Motor neuron (in vitro differentiated cells): ENCODE measurements at places on chromosomes 2 and 18.
A peak's percentile ranks its signal among the peaks of the same experiment; 100 is the strongest.

- ATAC-seq: peak; percentile 30
These were observed 146.6 kb upstream of the REV1 start for GRCh38 chr2:99636144-99637034.

GRCh38 chr18:34729264-34729663, 19.2 kb downstream of the DTNA start:
- ATAC-seq: peak; percentile 56

DNA sequence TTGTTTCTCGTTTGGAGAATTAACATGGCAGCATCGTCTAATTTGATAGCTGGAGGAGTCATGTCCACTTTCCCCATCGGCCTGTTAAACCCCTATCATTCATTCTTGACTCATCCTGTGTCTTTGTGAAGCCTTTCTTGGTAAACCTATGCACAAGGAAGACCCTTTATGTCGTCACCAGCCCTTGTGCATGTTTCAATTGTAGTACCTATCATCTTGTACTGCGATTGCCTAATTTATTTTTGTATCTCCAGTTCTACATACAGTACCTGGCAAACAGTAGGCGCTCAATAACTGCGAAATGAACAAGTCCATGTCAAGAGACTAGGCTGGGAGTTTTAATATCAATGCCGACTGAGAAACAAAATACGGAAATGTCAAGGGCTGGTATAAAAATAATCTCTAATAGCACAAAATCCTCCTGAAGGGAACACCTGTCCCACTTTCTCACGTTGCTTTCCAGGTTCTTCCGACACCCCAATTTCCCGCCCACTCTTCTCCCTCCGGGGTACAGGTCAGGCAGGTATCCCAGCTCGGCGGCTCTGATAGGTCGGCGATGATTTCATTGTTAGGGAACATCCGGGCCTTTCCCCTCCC, 1.3 kb upstream of the PPM1B start:
- ATAC-seq: no peak

- no peak for ATAC-seq
These were observed 59.9 kb upstream of the REG3A start for GRCh38 chr2:79219383-79219988.

DNA sequence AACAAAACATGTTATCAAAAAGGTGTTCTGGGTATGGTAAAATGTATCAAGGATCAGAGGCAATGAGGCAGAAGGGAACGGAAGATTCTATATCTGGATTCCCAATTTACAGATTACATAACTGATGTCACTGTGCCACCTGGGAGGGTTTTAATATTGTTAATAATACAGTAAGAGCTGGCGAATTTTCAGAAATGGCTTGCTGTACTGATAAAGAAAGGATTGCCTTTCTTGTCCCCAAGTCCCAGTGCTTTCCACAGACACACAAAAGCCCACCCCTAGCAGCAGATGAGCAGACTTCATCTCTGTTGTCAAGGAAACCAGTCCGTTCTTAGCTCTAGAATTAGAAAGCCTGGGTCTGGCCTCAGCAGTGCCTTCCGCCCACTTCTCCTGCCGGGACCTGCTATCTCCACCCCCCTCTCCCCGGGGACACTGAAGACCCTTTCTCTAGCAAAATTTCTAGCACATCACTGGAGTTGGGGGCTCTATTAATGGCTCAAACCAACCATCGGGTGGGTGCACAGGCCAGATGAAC, 34.3 kb downstream of the ADD2 start:
- peak; percentile 75 for ATAC-seq

DNA sequence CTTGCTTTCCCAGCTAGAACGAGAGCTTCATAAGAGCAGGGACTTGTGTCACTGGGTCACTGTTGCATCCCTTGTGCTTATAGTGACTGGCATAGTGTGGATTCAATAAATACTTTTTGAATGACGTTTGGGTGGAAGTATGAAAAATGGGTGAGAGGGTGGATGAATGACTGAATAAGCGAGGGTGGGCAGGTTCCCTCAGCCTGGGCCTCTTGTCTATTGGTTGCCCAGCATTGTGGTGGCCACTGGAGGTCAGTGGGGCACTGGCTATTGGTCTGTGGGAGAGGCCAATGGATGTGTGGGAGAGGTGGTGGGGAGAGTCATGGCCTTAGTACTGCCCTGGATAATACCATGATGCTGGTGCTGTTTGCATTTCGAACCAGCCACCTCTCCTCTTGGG, 93.8 kb upstream of the SKOR2 start:
- ATAC-seq: no peak

- ATAC-seq: no peak
These were observed 24.6 kb upstream of the RPL31 start for GRCh38 chr2:100977511-100977910.

DNA sequence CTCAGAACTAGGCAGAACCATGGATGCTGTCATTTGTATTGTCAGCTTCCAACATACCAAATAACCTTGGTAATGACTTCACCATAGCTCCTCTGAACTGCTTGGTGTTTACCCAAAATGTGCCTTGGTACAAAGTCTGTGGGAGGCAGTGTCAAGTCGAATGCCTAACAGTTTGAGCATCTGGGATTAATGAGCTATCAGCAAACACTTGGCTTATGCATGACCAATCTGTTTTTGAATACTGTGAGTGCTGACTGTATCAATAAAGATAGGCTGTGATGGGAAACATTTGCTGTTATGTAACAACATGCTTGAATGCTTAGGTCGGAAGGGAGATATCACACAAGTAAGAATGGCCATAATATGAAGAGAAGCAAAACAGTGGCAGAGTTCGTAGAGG, 455.4 kb downstream of the CMPK2 start:
- no peak for ATAC-seq

DNA sequence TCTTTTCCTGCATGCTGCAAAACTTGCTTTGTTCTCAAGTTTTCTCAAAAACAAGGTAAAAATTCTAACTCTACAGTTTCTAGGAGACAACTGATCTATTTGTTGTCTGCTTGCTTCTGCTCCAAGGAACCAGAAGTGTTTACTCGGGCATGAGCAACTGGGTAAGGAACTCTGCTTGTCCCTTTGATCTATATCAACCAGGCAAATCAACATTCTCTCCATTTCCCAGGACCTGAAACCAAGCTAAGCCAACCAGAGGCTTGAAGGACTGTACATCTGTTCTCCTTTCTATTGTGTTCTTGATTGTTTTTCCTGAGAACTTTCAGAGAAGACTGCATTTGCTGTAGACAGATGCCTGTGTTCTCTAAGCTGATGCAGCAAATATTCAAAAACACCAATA, 335.0 kb upstream of the KCNH7 start:
- no peak for ATAC-seq

- no peak for ATAC-seq
These were observed 61.3 kb downstream of the DDX18 start for GRCh38 chr2:117875786-117876185.

- ATAC-seq: no peak
These were observed 5.9 kb upstream of the STARD7 start for GRCh38 chr2:96214554-96214953.

- no peak for ATAC-seq
These were observed 170.6 kb downstream of the DLGAP1 start for GRCh38 chr18:4284528-4284927.

DNA sequence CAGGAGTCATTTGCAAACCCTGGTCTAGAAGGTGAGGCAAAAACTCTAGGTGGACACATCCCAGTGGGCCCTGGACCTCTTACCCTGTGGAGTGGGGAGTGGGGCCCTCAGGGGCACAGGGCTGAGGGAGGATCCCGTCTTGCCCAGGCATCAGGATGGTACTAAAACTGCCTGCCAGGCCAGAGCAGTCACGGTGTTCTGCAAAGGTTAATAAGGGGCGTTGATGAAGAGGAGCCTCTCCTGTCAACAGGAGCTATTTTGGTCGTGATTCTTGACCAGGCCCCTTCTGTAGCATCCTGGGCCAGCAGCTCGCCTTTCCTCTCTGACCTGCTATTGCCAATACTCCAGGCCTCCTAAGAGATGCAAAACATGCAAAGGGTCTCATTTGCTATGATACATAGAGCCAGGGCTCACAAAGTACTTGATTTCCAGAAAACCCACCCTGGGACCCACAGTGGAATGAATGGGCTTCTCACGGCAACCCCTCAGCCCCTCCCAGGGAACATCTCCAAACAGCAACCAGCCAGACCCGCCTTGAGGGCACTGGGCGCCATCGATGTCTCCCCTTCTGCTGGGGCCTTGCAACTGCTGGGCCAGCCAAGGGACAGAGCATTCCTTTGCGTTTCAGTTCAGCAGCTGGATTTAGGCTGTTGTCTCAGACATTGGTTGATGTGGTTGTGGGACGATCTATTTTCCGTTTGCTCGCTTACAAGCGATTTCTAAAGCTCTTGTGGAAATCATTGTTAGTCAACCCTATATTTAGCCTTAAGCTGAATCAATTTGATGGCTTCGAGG, 111.1 kb downstream of the PDCL3 start:
- ATAC-seq: no peak

DNA sequence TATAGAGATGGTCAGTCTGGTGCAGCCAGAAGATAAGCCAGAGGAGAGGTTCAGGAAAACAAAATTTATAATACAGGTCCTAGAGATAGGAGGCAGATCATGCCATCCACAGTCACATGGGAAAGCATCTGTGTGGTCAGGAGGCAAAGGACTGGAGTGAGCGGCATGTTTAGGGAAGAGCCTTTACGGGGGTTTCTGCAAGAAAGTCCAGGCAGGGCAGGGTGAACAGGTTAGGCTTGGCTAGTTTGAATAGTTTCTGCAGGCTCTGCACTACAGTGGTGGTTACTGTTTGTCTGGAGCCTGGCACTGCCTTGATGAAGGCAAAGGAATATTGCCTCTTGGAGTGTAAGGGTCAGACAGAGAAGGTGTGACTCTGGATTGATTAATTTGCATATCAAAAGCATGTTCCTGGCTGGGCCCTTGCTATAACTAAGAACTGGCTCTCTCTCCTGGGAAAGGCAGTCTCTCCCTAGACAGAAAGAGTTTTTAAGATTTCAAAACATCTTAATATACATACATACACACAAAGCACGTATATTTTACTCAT, 1034.7 kb upstream of the CHAC2 start:
- ATAC-seq: no peak

- no peak for ATAC-seq
These were observed 160.4 kb upstream of the PID1 start for GRCh38 chr2:229431327-229431954.

- peak; percentile 78 for ATAC-seq
These were observed 44.6 kb downstream of the KDM3A start for GRCh38 chr2:86485802-86486201.

DNA sequence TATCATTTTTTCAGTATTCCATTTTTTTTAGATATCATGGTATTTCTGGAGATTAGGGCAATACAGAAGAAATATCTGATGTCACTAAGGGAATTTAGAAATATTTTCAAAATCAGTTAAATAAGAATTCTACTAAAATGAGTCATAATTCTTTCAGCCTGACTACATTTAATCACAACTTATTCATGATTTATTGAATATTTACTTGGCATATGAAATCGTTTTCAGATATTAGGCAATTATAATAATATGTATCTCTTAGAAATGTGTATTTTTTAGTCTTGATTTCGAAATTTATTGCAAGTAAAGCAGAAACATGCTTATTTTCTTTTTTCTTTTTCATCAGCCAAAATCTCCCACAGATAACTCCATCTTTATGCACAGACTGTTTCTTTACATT, 142.2 kb downstream of the CCDC102B start:
- ATAC-seq: no peak

DNA sequence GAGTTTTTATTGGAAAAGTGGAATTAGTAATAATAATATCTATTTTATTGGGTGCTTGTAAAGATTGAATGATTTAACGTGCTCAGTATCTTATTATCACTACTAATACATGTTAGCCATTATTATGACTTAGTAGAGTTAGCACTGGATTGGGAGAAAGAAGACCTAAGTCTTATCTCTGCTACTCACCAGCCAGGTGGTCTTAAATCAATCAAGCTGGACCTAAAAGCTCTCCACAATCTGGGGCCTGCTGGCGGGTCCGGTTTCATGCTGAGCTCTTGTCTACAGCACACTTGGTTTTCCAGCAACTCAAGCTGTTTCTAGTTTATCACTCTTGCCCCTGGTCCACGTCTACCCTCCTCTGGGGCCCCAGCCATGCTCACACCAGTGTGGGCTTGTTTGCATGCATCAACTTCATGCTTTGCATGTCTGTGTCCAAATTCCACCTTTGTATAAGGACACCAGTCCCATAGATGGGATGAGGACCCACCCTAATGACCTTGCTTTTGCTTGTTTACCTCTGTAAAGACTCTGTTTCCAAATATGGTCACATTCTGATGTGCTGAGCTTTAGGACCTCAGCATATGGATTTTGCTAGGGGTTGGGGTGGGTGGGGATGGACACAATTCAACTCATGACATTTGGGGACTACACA, 363.1 kb downstream of the LPIN1 start:
- ATAC-seq: no peak

DNA sequence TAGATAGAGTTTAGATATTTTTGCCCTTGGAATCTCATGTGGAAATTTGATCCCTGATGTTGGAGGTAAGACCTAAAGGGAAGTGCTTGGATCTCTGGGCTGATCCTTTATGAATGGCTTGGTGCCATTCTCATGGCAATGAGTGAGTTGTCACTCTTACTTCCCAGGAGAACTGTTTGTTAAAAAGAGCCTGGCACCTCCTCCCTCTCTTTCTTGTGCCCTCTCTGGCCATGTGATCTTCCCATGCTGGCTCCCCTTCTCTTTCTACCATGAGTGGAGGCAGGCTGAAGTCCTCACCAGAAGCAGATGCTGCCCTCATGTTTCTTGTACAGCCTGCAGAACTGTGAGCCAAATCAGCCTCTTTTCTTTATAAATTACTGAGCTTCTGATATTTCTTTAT, 276.9 kb downstream of the ZNF804A start:
- ATAC-seq: no peak

DNA sequence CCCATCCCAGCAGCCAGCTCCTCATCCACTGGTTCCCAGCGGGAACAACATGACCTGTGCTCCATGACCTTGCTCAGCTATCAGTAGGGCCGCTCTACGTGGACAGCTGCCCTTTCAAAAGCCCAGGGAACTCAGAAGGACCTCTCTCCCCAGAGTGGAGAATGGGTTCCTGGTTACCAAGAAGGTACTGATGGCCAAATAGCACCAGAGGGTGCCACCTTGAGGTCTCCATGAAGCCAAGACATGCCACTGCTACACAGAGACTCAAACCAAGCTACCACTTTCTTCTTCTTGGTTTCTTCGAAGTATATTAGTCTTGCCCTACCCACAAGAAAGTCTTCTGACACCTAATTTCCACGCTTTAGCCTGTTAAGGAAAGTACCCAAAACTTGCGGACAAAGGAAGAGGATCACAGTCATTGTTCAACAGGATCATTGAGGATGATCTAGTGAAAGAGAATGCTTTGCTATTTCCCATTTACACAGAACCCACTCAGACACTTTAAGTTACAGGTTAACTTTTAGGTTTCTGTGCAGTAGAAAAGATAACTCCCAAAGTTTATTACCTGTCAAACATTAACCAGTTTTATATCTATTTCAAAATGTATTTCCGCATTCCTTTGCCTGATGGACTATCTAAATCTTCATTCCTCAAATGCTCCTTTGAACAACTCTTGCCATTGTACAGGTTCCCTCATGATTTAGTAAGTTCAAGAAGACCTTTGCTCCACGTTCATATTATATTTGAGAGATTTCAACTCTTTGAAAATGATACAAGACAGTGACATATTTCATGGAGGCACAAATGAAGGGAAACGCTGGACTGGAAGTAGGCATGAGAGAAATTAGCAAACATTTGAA, 102.2 kb downstream of the ALPK2 start:
- no peak for ATAC-seq

- no peak for ATAC-seq
These were observed 552.9 kb upstream of the TNP1 start for GRCh38 chr2:217412721-217413120.
